Adrenal gland (tissue), 19 donors: ENCODE measurements at places on chromosomes 7 and 10. TPM values are rescaled to one million over a fixed set of nuclear protein-coding genes. Genes with fewer than 3 reads are reported as not detected.

DNA sequence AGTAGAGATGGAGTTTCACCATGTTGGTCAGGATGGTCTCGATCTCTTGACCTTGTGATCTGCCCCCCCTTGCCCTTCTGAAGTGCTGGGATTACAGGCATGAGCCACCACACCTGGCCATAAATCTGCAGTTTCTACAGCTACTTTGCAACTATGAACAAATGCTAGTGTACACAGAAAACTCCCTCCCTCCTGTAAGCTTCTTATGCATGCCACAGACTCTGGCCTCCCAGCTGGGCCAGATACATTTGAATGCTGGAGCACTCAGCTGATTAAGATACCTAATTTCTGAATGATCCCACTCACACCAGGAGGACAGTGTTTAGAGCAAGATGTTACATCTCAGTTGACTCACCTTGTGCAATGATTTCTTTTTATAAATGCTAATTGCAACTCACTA is 486.2 kb downstream of the KCNMA1 start:
- no peak for DNase-seq

- peak; percentile 86 for DNase-seq
Measured at GRCh38 chr10:71748671-71749191, 24.6 kb downstream of the VSIR start.

GRCh38 chr7:133940368-133940767 is 186.8 kb upstream of the LRGUK start:
- no peak for DNase-seq

- DNase-seq, result no peak
Measured at GRCh38 chr7:1555046-1555812, 776 bp downstream of the TMEM184A start.

GRCh38 chr10:24446739-24447138 is 237.8 kb downstream of the KIAA1217 start:
- DNase-seq, result no peak

GRCh38 chr7:45579391-45579801 is 5.2 kb downstream of the ADCY1 start:
- no peak for DNase-seq

- DNase-seq, result peak; percentile 72
Measured at GRCh38 chr10:27558612-27559020, 54.5 kb downstream of the RAB18 start.

DNA sequence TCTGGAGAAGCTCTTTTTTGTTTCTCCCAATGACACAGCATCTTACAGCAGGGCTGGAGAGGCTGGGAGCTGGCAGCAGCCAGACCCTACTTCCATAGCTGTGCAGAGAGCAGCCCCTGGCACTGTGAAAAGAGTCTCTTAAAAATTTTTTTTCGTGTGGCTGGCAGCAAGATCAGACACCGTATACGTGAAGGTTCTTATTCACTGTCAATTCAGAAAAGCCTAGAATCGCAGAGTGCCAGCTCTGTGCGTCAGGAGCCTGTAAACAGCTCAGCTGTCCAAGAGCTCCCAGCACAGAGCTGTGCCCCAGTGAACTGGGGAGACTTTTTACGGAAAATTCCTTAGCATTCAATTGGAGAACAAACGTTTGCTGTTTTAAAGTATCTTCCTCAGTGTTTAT is 6.5 kb downstream of the BAG3 start:
- DNase-seq, result peak; percentile 82

DNA sequence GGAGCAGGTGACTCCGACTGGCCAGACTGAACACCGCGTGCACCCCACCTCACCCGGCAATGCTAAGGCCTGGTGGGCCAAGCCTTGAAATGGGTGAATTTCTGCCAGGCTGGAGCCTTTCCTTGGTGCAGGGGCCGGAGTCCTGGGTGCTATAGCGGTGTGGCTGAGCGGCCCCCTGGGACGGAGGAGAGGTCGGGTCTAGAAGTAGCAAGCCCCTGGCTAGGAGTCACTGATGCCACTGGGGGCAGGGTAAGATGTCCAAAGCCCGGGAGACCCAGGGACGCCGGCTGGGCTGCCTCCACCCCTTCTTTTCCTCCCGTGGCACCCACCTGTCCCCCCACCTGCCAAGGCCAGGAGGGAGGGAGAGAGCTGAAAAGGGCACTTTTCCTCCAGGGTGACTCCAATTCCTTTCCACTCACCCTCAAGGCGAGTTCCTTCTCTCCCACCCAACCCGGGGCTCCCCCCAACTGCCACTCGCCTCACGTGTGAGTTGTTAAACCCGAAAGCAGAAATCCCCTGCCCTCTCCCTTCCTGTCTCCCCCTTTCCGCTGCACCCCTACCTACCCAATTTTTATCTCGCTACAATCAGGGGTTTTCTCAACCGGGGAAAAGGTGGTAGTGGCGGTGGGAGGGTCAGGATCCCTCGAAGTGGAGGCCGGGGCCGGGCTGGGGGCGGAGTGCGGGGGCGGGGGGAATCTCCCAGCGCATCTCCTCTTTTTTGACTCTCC is 6.0 kb upstream of the GATA3 start:
- DNase-seq, result no peak

DNA sequence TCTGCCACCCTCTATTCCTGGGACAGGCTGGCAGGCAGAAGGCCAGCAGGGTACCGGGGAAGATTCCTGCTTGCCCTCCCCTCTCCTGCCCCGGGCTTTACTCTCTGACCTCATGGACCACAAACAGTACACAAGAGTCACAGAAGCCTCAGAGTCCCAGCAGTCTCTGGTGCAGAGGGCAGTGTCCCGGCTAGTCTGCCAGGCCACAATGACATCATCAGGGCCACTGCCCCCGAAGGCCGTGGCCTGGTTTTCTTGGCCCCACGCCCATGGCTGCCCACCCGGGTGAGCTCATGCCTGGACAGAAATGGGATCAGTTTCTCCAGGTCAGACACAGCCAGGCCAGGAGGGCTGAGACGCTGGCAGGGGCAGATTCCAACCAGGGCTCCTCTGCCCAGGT is 91.9 kb downstream of the MYL10 start:
- peak; percentile 63 for DNase-seq

- no peak for DNase-seq
Measured at GRCh38 chr10:47366181-47366631, 17.9 kb downstream of the ZNF488 start.

DNA sequence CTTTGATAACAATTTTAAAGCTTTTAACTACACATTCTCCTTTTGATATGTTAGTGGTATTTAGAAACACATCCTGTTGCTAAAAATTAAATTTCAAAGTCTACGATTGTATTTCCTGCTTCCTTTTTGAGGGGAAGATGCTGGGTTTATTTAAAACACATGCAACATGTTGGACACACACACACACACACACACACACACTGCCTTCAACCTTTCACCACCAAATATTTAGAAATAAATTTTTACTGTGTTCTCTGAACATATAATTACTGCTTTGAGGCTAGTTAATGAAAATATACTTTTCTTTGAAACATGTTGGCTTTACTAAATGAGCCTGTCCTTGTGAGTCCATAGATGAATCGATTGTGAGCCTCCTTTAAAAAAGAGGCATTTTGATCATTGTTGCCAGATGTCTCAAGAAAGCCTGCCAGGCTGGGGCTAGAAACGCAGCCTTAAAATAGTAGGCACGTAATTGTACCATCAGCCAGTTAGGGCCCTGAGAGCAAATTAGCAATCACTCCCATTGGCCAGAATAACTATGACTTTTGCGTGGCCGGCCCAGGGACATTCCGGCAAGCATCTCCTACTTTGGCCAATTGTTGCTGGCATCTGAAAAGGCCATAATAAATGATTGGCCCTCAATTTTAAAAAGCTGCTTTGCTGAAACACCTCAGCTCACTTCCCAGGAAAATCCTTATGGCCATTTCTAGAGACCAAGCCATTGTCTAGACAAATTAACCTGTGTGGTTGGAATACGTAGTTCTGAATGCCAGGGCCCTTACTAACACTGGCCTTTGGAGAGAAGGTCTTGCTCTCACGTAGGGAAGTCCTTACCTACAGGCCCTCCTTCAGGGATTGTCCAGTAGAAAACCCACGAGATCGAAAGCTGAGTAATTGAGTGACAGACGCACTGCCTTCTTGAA is 9.9 kb upstream of the TEX36 start:
- DNase-seq, result no peak

- DNase-seq, result no peak
Measured at GRCh38 chr10:51433949-51434475, 265.4 kb downstream of the CSTF2T start.

DNA sequence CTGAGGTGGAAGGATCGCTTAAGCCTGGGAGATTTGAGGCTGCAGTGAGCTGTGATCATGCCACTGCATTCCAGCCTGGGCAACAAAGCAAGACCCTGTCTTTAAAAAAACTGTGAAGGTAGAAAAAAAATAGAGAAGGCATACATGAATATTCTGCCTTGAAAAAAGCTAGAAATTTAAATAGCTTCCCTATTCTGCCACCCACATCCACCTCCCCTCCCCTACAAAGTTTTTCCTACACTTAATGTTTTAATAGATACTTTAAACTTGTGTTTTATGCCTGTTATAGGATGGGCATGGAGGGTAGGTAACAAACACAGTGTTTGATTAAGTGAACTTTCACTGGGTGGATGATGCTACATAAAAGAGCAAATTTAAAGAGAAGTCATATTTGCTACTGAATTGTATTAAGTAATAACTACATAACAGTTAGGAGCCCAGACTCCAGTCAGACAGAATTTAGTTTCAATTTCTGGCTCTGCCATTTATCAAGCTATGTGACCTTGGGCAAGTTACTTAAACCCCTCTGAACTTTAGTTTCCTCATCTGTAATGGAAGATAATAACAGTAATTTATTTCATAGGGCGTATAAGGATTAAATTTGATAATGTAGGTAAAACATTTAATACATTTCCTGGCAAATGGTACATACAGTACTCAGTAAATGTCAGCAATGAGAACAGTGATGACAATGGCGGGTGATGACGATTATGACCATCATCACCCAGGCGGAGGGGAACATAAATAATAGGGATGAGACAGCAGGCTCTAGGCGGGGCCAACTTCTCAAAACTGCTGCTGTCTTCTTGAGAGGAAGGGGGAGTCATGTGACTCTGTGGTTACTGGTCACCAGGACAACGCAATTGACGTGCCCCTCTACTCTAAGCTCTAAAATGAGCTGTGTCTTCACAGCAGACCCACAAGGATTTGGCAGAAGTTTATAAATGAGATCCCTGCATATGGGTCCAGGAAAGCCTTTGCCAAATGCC is 15.8 kb downstream of the DNMBP start:
- peak; percentile 87 for DNase-seq

DNA sequence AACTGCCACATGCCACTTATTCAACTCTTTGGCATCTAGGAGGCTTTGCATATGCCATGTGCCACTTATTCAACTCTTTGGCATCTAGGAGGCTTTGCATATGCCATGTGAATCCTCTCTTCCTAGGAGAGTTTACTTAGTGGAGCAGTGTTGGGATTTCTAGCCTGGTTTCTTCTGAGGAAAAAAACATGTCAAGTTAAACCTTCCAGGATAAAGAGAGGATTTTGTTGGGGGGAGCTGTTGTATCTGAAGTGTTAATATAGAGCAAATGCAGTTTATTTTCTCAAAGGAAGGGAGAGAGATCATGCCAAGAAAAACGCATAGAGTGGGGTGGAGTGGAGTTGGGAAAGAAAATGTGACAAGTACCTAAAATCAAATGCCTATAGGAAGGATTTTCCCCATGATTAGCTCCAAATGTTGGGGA is 91.5 kb downstream of the MCU start:
- DNase-seq, result no peak

DNA sequence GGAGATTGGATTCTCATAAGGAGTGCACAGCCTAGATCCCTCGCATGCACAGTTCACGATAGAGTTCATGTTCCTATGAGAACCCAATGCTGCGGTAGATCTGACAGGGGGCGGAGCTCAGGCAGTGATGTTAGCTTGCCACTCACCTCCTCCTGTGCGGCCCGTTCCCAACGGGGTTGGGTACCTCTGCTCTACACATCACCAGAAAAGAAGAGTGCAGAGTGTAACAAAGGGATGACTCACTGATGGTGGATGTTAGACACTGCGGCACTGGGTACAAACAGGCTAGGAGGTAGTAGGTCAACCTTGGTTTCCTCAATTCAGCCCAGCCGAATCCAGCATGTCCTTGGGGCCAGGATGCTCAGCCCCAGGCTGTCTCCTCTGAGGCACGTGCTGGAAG is 66.8 kb upstream of the CHST15 start:
- no peak for DNase-seq

- peak; percentile 72 for DNase-seq
Measured at GRCh38 chr7:143381427-143382125, 431 bp downstream of the ZYX start.

DNA sequence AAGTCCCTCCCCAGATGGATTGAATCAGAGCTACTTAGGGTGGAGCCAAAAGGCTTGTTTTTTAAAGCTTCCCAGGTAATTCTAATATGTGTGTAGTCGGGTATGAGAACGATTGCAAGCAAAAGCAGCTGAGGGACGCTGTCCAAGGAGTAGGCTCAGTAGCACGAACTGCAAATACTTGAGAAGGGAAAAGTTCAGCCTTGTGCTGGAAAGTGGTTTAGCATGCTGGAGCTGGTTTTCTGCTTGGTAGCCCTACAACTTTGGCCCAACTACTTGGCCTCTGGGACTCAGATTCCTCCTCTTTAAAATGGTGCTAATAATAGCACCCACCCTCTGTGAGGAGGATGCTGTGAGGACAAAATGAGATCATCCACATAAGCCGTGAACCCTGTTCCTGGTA is 76.2 kb downstream of the AHR start:
- DNase-seq, result no peak

DNA sequence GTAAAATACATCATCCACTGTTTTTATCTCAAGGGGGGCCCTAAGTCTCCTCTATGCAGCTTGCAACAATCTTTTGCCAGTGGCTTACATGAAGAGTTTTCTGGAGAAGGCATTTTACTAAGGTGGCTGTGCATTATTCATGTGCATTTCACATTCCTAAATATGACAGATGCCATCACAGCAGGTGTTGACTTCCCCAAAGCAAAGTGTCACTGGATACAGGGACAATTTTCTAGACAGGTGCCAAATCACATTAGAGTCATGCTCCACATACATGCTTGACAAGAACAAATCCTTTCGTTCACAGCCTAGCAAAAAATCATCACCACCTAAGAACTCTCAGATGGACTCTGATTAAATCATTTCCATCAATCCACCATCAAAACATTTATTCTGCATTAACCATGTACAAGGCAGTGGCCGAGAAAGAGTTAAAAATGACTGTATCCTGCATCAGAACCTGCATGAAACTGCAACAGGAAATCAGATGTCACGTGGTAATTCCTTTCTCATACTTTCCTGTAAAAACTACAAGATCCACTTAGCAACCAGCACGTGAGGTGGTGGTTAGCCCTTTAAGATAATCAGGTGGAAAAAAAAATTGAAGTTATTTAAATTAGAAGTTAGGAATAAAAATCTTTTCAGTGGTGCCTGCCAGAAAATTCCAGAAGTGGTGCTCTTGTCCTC is 88.2 kb upstream of the AFAP1L2 start:
- DNase-seq, result no peak

ELN gene
- polyA plus RNA-seq, result 4.6 TPM

GOLGA7B gene
- 20.3 TPM for polyA plus RNA-seq

CTAGE15 gene
- not detected for polyA plus RNA-seq

LIPA gene
- polyA plus RNA-seq, result 153 TPM

OR6B1 gene
- polyA plus RNA-seq, result not detected

GPR26 gene
- not detected for polyA plus RNA-seq

NUTM2B gene
- polyA plus RNA-seq, result 0.22 TPM

PVRIG gene
- 0.56 TPM for polyA plus RNA-seq

MPLKIP gene
- 44.8 TPM for polyA plus RNA-seq

GPRIN2 gene
- polyA plus RNA-seq, result 0.56 TPM

LRRTM3 gene
- polyA plus RNA-seq, result 0.40 TPM

RBP3 gene
- polyA plus RNA-seq, result not detected

CAMK2B gene
- polyA plus RNA-seq, result 8.1 TPM
